Islet precursor cell (in vitro differentiated cells): ENCODE measurements at places on chromosomes 1 and 21.

DNA sequence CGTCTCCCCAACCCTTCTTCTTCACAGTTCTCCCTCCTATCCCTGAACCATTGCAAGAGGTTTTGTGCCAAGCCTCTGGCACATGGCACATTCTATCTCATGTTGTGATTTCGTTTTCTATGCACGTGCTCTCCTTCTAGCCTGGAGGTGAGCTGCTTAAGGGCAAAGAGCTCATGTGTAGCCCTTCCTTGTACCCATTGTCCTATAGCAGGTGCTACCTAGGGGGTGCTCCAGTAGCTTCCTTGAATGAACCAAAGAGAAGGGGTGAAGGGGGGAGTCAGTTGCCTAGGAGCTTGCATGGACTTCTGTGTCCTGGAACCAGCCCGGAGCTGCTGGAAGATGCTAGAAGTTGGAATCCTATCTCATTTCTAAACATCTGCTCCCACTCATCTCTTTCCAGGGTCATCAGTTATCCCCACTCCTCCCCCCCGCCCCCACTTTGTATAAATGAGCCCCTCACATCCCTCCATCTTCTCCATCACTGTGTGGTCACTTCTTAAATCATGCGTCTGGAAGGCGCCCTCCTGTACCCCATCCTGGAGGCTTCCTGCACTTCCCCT, 535 bp upstream of the DISC1 start:
- DNase-seq = no peak

DNA sequence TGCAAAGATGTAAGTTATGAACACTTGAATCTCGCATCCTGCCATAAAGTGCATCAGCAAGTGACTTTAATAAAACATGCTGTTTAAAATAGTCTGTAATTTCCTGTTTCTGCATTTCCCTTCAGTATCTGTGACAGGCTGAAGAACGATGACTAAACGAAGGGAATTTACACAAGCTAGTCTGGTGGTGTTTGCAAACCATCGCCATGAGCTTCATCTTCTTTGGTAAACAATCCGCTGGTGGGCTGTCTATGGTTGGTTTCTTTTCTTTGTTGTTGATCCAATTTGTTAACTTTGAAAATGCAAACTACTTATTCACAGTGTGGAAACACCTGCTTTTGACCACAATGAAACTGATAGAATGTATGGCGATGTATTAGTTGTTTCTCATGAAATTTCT, 13.9 kb downstream of the SERTAD4 start:
- DNase-seq = no peak

DNA sequence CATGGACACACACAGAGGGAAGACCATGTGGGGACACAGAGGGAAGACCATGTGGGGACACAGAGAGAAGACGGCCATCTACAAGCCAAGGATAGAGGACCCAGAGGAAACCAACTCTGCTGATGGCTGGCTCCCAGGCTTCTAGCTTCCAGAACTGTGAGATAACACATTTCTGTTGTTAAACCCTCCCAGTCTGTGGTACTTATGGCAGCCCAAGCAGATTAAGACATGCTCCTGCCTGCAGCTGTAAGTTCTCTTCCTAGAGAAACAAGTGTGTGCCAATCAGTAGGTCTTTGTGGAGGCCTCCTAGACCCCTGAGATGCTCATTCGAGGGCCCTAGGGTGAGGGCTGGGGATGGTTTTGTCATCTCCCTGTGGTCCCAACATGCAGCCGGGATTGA, 2.7 kb downstream of the AGT start:
- DNase-seq = no peak

GRCh38 chr1:13825033-13825432, 125.0 kb downstream of the PRDM2 start:
- no peak for DNase-seq

GRCh38 chr1:101284021-101284420, 47.2 kb downstream of the S1PR1 start:
- no peak for DNase-seq

DNA sequence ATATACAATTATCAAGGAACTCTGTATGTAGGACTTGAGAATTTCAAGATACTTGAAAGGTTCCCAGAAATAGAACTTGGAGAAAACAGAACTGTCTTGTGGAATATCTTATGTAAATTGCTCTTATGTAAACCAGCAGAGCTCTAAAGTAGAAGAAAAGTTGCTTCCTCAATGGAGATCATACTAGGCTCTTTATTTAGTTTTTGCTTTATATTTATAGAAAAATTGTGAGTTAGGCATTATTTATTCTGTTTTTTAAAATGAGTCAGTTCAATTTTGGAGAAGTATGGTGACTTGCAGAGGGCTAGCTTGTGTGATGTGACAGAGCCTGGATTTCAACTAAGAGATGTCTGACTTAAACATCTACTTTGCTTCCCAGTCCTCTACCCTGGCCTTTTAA, 40.4 kb downstream of the ATP6V1G3 start:
- no peak for DNase-seq

- DNase-seq = no peak
These were observed 46.0 kb downstream of the DIP2A start for GRCh38 chr21:46504666-46505065.

GRCh38 chr1:117582451-117582850, 23.4 kb upstream of the TENT5C start:
- no peak for DNase-seq

- no peak for DNase-seq
These were observed 61.6 kb downstream of the ADAMTS1 start for GRCh38 chr21:26783466-26784195.

GRCh38 chr1:206556047-206556749, 48.9 kb downstream of the RASSF5 start:
- no peak for DNase-seq

DNA sequence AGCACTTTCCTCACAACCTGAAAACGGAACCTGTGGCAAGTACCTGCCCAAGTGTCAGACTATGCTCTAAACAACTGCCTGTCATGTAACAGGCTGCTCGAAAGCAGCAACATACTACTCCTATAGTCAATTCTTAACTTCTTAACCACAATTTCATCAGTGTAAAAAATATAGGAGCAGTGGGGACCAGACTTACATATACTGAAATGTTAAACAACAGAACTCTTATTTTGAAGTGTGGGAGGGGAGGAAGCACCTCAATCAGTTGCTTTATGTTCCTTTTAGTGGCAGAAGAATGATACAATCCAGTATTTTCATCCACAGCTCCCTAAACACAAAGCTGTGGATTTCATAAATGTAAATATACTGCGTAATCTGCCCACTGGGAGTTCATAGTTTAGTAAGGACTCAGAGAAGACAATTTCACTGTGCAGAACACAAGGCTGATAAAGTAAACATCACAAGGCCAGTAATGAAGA, 44.2 kb downstream of the WLS start:
- no peak for DNase-seq

GRCh38 chr1:183308719-183309118, 109.5 kb downstream of the NMNAT2 start:
- DNase-seq = no peak

DNA sequence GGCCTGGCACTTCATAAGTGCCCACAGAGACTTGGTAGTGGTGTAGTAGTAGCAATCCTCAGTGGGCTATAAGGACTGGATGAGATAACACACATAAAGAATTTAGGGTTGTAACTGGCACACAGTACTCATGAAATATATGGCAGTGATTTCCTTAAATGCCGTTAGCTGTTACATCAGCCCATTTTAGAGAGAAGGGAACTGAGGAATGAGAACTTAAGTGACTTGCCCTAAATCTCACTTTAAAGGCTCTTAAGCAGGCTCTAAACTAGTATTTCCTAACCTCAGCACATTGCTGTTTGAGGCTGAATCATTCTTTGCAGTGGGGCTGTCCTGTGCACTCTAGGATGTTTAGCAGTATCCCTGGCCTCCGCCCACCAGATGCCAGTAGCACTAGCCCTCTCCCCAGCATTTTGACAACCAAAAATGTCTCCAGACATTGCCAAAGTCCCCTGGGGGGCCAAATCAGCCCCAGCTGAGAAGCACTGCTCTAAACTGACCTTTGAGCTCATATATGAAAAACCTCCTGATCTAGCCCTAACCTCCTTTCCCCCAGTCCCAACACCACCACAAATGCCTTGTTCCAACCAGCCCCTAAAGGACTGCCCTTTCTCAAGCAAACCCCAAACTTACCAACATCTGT, 11.6 kb downstream of the CAMK2N1 start:
- DNase-seq = no peak

DNA sequence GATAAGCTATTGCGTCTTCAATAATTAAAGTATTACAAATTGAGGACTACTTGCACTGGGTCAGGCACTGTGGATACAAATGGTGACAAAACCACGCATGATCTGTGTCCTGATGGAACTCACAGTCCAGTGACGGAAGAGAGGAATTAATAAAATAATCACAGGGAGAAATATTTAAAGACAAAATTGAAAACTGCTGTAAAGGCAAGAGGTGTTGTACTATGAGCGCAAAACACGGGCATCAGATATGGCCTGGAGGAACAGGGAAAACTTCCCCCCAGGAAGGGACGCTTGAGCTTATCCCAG, 16.6 kb upstream of the SLAMF6 start:
- DNase-seq = no peak

- no peak for DNase-seq
These were observed 10.6 kb upstream of the NGF start for GRCh38 chr1:115348636-115349035.
